ENCODE measurements at places on chromosomes 7 and 10. TPM values are rescaled to one million over a fixed set of nuclear protein-coding genes. Genes with fewer than 3 reads are reported as not detected.

Gene ZSCAN25
- total RNA-seq, result 31.7 TPM

Gene KCNH2
- total RNA-seq, result not detected

Gene SPDYE11
- not detected for total RNA-seq

DNA sequence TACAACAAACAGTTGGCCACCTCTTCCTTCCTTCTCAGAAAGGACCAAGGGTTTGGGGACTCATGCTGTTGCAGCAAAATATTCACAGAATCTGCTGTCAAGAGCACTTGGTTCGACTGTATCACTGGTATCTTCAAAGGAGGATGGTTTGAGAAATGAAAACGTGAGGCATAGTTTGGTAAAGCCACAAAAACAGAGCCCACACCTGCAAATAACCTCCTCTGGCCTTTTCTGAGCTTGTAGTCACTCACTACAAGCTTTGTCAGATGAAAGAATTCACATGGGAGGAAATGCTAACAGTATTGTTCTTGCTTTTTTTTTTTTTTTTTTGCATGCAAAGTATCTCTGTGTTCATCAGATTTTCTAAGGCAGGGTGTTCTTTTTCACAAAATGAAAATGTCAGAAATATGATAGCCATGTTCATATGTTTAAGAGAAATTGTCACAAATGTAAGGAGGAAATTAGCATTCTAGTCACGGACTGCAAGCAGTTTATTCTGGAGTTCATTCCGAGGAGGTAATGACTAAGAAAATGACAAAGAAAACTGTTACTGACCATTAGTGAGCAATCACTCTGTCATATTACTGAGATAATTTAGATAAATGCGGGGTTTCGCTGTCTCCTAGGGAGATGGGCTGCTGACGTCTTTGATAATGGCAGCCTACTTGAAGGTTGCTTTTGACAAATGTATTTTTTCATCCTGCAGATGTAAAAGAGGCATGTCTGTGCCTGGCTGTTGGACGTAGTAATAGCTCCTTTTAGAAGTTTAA is 117.8 kb upstream of the MYO3A start:
- no peaks in the 10 kb centered on the region for H3K36me3 ChIP-seq
- no peak overlapping the region for H3K4me3 ChIP-seq
- H3K27me3 ChIP-seq, result no peaks in the 10 kb centered on the region
- H3K4me1 ChIP-seq, result peaks cover 5% of the 10 kb centered on the region
- H3K27ac ChIP-seq, result no peak overlapping the region

GRCh38 chr10:112394475-112394875 is 20.6 kb downstream of the ACSL5 start:
- DNase-seq, result no peak
- H3K27me3 ChIP-seq, result no peaks in the 10 kb centered on the region
- peaks cover 26% of the 10 kb centered on the region for H3K36me3 ChIP-seq
- no peak overlapping the region for H3K4me3 ChIP-seq
- H3K4me1 ChIP-seq, result peaks cover 23% of the 10 kb centered on the region

- no peak for DNase-seq
- H3K27ac ChIP-seq, result no peak overlapping the region
- H3K36me3 ChIP-seq, result peaks cover 5% of the 10 kb centered on the region
Observed at GRCh38 chr7:138032770-138033169, 30.9 kb upstream of the CREB3L2 start.

DNA sequence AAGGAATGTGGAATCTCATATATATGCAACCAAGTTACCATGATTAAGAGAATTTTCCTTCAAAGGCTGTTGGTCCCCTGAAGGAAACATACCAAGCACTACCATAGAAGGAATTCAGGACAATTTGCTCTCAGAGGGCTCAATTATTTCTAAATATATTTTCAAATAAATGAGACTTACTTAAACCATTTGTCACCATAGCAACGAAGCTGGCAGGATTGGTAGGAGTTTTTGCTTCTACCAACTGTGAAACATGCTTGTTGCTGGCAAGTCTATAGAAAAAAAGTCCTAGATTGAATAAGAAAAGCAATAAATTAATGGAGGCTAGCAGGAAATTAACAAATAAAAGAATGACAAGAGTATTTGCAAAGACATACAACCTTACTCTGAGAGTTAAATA is 156.9 kb upstream of the NPSR1 start:
- DNase-seq, result no peak
- H3K36me3 ChIP-seq, result no peaks in the 10 kb centered on the region
- H3K27me3 ChIP-seq, result no peaks in the 10 kb centered on the region
- no peak overlapping the region for H3K27ac ChIP-seq
- no peak overlapping the region for H3K4me3 ChIP-seq
- no peaks in the 10 kb centered on the region for H3K4me1 ChIP-seq

DNA sequence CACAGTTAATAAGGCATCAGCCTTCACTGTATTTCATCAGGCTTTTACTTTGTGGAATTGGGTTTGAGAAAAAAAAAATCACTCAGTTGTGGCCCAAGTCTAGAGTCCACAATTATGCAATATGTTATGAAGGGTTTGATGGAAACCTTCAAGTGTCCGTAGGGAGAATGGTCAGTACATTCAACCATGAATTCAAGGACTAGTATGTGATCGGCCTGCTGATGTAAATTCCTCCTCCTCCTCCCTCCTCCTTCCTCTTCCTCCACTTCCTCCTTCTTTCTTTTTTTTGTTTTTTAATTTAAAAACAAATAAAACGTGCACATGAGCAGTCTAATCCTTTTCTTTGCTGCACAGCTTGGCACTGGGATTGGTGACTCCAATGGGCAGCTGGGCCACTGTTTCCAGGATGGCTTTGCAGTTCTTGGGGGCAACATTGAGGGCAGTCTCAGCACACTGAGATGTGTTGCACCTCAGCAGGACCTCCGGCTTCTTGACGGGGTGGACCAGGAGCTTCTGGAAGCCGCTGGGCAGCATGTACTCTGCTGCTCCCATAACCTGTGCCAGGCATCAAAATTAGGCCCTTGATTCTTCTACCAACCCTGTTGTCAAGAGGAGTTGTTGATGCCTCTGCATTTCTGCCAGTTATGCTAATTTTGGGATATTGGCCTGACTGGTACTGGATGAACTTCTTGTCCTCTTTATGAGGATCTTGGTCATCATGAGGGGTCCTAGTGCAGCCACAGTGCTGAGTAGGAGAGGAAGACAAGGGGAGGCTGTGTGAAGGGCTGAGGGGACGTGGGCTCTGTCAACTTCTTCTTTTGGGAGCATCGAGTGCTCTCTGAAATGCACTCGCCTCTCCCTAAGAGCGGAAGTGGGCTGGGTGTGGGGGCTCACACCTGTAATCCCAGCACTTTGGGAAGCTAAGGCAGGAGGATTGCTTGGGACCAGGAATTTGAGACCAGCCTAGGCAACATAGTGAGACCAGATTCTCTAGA is 9.3 kb upstream of the IL2RA start:
- H3K27ac ChIP-seq, result peak overlapping the region; percentile 96
- H3K4me3 ChIP-seq, result peak overlapping the region; percentile 71
- H3K27me3 ChIP-seq, result no peaks in the 10 kb centered on the region
- DNase-seq, result peak; percentile 41
- H3K36me3 ChIP-seq, result peaks cover 4% of the 10 kb centered on the region
